ENCODE measurements at places on chromosomes 16 and 17. TPM values are rescaled to one million over a fixed set of nuclear protein-coding genes. Genes with fewer than 3 reads are reported as not detected.
A peak's percentile ranks its signal among the peaks of the same experiment; 100 is the strongest.

GRCh38 chr17:69703751-69704150, 289.3 kb downstream of the MAP2K6 start:
- DNase-seq: no peak

DNA sequence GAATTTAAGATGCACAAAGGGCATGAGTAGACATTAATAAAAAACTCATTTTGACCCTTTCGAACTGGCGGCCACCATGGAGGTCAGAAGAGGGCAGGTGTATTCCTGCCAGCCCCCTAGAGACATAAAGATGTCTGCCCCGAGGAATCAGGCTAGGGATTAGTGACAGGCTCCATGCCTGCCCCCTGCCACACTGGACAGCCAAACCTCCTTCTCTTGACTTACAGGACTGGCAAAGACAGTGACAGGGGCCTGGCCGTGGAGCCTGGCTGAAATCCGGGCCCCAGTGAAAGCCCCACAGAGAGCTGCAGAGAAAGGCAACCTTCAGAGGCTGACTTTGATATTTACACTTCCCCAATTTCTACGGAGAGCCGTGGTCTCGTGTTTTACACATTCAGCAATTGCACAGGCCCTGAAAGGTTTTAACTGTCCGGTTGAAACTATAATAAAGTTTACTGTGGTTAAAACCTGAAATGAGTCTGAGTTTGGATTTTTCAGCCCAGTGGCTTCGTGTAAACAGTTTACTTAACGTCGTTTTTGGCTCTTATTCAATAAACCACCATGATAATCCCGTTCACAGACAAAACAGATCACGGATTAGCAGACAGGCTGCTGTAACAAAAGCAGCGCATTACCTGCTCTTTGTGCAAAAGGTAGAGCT, 243.9 kb upstream of the MYOCD start:
- DNase-seq: peak; percentile 90

DNA sequence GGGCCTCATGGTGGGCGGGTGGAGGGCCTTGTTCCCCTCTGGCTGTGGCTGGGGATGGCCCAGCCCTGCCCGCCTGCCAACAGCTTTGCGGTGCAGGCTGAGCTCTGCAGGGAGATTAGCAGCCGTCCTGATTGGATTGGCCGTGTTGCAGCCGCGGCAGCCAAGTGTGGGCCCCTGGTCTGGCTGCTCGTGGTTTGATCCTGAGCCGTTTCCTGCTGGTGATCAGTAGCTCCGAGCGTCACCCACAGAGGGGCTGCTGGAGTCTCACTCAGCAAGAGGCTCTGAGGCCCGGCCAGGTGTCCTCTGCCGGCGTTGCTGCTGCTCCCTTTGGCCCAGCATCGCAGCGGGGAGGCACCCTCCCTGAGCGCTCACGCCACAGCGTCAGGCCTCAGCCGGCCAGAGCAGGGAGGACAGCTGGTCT, 32.5 kb downstream of the BAIAP2 start:
- no peak for DNase-seq

GRCh38 chr16:12170103-12171040, 193.8 kb downstream of the SNX29 start:
- DNase-seq: no peak

DNA sequence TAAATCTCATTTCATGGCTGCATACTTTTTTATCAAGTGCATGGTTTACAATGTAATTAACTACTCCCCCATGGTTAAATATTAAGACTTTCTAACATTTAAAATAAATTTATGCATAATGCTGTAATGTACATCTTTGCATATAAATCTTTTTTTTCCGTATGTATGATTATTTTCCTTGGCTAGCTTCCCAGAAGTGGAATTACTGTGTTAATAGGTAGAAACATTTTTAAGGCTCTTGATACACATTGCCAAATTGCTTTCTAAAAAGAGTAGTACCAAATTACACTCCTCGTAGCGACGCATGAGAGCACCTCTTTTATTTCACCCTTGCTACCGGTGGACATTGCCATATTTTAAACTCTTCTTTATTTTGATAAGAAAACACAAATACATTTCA, 141.1 kb downstream of the DNAH9 start:
- no peak for DNase-seq

DNA sequence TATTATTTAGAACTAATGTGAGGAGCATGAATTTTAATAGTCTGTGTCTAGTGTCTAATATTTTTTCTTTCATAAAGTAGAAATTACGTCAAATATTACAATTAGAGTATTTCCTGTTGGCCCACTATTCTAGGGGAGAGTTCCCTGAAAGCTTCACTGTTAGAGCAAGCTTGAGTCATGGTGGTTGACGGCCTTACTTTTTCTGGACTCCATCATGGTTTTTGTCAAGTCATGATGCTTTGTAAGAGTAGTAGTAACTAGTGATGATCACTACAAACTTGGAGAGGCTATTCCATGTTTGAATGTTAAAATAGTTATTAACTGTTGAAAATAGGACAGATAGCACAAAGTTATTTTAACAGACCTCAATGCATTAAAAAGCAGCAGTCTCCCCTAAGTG, 1.7 kb downstream of the PSMD11 start:
- no peak for DNase-seq

GRCh38 chr17:979212-979538, 401 bp downstream of the NXN start:
- no peak for DNase-seq

- DNase-seq: no peak
These were observed 12.0 kb upstream of the HAPSTR1 start for GRCh38 chr16:9079430-9079812.

GRCh38 chr16:51556694-51557340, 405.7 kb upstream of the SALL1 start:
- DNase-seq: peak; percentile 90

DNA sequence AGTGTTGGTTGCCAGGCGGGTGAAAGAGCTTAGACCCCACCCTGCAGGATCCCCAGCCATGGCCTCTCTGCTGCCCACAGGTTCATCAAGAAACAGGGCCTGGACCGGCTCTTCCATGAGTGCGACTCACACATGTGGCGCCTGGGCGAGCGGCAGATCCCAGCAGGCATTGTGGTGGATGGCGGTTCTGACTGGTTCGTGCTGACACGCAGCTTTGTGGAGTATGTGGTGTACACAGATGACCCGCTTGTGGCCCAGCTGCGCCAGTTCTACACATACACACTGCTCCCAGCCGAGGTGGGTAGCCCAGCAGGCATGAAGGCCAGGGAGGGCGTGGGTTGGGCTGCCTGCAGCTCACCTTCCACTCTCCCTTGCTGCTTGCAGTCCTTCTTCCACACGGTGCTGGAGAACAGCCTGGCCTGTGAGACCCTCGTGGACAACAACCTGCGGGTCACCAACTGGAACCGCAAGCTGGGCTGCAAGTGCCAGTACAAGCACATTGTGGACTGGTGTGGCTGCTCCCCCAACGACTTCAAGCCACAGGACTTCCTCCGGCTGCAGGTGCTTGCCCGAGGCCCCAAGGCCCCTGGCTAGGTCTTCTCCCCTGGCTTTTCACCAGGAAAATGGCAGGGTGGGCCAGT, 9.9 kb downstream of the XYLT2 start:
- DNase-seq: no peak

DNA sequence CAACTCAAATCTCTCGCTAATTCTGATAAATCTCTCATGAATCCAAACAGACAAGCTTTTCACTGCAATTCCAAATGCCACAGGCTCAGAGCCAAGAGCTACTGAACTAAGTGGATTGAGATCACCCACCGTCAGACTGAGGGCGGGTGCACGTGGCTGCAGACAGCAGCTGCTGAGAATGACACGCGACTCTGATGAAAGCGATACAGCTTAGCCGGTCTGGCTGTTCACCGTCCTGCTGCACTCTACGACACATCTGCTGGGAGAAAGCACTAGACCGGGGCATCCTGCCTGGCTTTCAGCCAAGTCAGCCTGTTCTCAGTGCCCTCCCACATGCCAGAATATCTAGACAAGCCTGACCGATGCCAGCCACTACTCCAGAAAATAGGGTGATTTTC, 42.6 kb downstream of the KLHDC4 start:
- DNase-seq: no peak

- DNase-seq: no peak
These were observed 18.2 kb downstream of the MYH13 start for GRCh38 chr17:10354651-10355050.

GRCh38 chr16:82024883-82025282, 10.2 kb upstream of the HSD17B2 start:
- DNase-seq: no peak

GRCh38 chr16:57803134-57803990, 1.1 kb upstream of the KIFC3 start:
- no peak for DNase-seq

DNA sequence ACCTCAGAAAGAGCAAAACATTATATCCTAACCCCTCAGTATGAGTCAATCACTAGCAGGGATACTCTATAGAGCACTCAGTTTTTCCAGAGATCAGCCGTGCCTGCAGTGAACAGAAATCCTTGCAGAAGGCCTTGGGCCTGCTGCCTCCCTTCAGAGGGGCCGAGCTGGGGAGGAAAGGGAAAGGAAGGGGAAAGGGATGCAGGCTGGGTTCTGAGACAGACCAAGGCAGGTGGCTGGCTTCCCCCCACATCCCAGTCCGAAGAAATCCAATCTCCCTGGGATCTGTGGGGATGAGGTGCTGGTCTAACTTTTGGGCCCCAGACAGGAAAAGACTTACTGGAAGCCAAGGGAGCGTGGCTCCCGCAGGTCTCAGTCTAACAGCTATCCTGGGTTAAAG, 25.3 kb downstream of the SRL start:
- no peak for DNase-seq

DNA sequence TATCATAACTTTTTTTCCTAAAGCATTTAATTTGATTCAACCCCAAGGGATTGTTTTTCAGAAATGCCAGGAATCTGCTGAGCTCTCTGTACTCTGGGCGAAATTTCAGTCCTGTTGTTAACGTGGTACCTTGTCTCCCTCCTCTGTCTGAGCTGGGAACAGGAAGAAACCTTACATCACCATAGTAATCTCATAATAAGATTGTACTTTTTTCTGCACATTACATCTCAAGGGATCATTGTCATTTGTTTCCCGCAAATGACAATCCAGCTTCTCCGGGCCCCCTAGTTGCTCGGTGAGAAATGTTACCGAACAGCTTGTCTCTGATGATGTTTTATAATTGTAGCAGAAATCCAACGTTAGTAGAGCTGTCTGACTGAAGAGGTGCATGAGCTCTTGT, 152.7 kb upstream of the ERCC4 start:
- no peak for DNase-seq

GRCh38 chr16:68487669-68488068, 39.4 kb upstream of the SMPD3 start:
- DNase-seq: no peak

DNA sequence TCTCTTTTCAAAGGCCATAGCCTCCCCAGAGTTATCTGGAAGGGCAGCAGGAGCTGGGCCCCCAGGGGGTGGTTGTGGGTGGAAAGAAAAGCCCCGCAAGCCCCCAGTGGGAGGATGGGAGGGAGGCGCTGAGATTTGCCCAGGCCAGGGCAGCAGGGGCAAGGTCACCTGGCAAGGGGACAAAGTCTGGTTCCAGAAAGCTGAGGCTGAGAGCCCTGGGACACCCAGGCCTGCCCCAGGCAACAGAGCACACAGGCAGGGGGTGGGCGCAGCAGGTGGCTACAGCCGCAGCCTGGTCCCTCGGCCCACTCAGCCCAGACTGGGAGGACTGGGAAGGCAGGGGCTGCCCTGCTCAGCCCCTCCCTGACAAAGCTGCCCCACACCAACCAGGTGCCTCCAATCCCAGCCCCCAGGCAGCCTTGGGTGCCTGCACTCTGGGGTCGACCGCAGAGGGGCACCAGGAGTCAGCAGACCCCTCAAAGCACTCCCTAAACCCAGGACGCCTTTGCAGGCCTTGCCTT, 23.7 kb upstream of the GSG1L start:
- no peak for DNase-seq

DNA sequence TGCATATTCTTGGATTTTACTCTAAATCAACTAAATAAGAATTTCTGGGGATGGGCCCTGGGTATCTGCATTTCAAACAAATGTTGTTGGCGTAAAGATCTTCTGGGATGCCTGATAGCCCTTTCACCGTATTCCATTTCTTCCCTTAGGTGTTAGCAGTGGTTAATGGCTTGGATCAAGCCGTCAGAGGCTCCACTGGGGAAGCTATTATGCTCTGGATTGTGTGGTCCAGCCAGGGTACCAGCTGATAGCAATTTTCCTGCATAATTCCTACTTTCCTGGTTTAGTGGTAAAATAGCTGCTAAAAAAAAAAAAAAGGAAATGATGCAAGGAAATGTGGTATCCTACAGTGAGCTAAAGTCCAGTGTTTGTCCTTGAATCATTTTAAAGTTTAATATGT, 365.1 kb downstream of the CDH8 start:
- DNase-seq: no peak

DNA sequence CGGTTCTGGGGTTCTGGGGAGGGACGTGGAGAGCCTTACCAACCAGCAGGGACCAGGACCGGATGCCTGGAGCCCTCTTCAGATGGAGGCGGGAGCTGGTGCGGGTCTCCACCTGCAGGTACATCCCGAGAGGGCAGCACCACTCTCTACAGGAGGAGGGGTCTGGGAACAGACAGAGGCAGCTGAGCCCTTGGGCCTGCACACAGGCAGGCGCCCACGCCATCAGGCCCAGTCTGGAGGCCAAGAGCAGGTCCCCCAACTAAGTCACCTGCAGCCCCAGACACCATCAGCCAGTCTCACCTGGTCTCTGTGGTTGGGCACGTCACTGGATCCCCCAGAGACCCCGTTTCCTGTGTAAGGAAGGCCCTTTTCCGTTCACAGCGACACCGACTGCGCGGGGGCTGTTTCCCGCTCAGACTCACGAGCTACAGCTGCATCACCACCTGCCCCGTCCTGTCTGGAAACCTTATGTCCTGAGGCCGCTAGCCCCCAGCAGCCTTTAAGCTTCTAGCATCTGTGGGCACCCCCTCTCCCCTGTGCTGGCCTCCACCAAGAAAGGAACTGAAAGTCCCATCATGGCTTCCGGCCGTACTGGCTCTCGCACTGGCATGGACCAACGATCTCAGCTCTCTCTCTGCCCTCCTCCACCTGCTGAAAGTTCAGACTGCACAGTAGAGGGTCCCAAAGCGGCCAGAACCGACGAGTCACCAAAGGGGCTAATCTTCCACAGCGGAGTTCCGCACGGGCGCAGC, 1.2 kb downstream of the CYBC1 start:
- no peak for DNase-seq

GRCh38 chr16:48623304-48624016, 13.5 kb upstream of the N4BP1 start:
- peak; percentile 93 for DNase-seq

GRCh38 chr17:62847426-62847825, 39.3 kb upstream of the MARCHF10 start:
- DNase-seq: no peak

Gene GPRC5C
- total RNA-seq: 12.6 TPM

Gene CES3
- total RNA-seq: 0.33 TPM

Gene FOXC2
- total RNA-seq: 0.71 TPM

Gene HEATR9
- total RNA-seq: not detected

Gene C17orf50
- total RNA-seq: not detected

Gene DHX58
- total RNA-seq: 10.9 TPM
